ENCODE measurements at places on chromosomes 11 and 22.

DNA sequence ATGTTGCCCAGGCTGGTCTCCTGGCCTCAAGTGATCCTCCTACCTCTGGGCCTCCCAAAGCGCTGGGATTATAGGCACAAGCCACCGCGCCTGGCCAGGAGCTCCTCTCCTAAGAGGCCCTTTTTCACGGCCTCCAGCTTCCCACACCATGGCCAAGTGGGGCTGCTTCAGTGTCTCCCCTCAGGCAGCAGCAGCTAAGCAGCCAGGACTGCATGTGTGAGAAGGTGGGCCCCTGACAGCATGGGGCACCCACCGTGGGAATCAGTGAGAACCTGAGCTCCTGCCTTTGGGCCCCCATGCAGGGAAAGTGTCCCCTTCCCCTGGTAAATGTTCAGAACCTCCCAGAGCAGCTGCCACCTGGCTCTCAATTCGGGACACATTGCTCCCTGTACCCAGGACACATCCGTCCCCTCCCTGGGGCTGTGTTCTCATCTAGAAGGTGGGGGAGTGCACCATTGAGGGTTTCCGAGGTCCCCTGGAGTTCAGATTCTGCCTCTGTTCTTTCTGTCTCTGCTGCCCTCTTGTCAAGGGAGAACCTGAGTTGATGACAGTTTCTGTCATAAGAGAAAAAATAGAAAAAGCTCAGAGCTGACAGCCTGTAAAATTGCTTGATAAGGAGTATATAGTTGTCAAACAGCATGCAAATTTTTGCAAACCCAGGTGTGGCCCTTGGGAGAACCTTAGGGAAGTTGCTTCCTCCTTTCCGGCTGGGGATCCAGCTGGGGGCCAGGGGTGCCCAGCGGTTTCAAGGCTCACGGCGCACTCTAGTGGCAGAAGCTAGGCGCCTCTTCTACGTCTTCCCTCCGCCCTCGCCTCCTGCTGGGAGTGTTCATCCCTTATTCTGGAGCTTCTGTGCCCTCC lies 29.7 kb downstream of the FAM83F start:
- DNase-seq: peak; percentile 88

GRCh38 chr11:14185461-14185860 lies 173.5 kb downstream of the RRAS2 start:
- DNase-seq: no peak

DNA sequence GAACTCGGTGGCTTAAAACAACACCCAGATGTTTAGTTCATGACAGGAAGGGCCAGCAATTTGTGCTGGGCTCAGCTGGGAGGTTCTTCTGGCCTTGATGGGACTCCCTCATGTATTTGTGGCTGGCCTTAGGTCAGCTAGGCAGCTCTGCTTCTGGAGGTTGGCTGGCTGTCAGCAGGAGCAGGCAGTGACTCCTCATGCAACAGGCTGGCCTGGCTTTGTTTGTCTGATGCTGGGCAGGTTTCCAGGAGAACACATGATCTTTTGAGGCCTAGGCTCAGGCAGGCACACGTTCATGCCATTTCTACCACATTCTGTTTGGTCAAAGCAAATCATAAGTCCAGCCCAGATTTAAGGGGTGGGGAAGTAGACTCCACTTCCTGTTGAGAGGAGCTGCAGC lies 571.2 kb downstream of the TBC1D22A start:
- no peak for DNase-seq

GRCh38 chr11:85776951-85777602 lies 33.9 kb downstream of the SYTL2 start:
- DNase-seq: no peak
